ENCODE measurements at places on chromosomes 5 and 9. TPM values are rescaled to one million over a fixed set of nuclear protein-coding genes. Genes with fewer than 3 reads are reported as not detected.

Gene PAEP
- not detected for total RNA-seq

Gene ARID3C
- not detected for total RNA-seq

Gene UGCG
- 33.1 TPM for total RNA-seq

Gene IFNA21
- not detected for total RNA-seq

Gene PLAC8L1
- not detected for total RNA-seq

Gene AMACR
- total RNA-seq: 4.9 TPM

DNA sequence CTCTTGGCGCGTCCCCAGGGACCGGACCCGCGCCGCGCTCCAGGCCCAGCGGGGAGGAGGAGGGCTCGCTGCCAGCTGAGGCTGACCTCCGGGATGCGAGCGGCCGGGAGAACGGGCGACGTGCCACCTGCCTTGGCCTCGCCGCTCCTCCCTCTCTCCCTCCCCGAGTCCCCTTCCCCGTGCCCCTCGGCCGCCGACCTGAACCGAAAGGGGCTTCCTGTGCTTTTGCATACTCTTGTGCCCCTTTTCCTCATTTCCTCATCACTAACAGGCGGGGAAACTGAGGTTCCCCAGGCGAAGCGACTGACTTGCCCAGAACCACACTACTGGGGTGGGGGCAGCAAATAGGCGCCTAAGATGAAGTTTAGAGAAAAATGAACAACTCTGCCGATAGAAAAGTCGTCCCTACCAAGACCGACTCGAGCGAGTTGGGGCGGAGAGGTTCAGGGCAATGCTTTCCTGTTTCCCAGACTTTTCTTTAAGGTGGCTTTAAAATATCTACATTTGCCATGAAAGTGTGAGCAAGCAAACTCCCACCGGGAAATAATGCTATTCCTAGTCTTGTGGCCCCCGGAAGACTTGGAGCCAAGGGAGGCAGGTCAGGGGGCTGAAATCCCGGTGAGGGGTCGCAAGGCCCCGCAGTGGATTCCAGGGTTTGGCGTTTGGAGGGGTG, 580 bp upstream of the DUSP1 start:
- DNase-seq: no peak
- peak overlapping the region; percentile 91 for H3K4me3 ChIP-seq
- peaks cover 33% of the 10 kb centered on the region for H3K36me3 ChIP-seq
- peak overlapping the region; percentile 98 for H3K27ac ChIP-seq

- no peaks in the 10 kb centered on the region for H3K27me3 ChIP-seq
- H3K27ac ChIP-seq: no peak overlapping the region
- peaks cover 26% of the 10 kb centered on the region for H3K4me1 ChIP-seq
- no peak for DNase-seq
- H3K4me3 ChIP-seq: no peak overlapping the region
Measured at GRCh38 chr9:133953976-133954709, 38.0 kb downstream of the VAV2 start.

GRCh38 chr9:31027678-31028077, 1356.8 kb upstream of the ACO1 start:
- H3K4me3 ChIP-seq: no peak overlapping the region
- H3K27ac ChIP-seq: no peak overlapping the region
- no peaks in the 10 kb centered on the region for H3K27me3 ChIP-seq
- H3K4me1 ChIP-seq: no peaks in the 10 kb centered on the region

- no peak for DNase-seq
- no peaks in the 10 kb centered on the region for H3K4me1 ChIP-seq
- no peaks in the 10 kb centered on the region for H3K27me3 ChIP-seq
Measured at GRCh38 chr9:11915699-11916098, 777.5 kb upstream of the TYRP1 start.

DNA sequence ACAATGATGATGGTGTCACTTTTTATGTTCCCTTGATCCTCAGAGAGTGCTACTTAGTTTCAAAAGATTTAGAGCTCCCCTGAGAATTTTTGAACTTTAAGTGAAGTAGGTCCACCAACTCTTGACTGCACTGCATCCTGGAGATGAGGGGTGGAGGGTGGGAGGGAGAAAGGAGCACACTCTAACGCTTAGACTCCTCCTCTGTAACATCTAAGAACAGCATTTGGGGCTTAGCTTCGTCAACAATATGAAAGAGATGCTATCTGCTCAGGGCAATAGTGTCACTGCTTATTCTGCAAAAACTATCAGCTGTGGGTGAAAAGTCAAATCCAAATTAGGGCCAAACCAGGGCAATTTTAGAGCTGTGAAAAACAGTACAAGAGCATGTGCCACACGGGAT, 242.8 kb upstream of the EFNA5 start:
- no peak overlapping the region for H3K27ac ChIP-seq
- no peak overlapping the region for H3K4me3 ChIP-seq
- no peaks in the 10 kb centered on the region for H3K27me3 ChIP-seq
- no peaks in the 10 kb centered on the region for H3K36me3 ChIP-seq

All from vagina (tissue), 2 donors.